WERI-Rb-1 (cell line): ENCODE measurements at places on chromosomes 4 and X.

DNA sequence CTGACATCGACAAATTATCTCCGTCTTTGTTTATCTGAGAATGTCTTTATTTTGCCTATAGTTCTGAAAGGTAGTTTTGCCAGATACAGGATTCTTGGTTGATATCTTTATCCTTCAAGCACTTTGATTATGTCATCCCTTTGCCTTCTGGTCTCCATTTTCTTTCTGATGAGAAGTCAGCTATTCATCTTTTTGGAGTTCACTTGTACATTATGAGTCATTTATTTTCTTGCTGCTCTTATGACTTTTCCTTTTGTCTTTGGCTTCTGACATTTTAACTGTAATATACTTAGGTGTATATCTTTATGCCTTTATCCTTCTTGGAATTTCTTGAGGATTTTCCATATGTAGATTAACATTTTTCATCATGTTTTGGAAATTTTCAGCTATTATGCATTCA lies 51.4 kb downstream of the SHROOM4 start:
- DNase-seq, result no peak

DNA sequence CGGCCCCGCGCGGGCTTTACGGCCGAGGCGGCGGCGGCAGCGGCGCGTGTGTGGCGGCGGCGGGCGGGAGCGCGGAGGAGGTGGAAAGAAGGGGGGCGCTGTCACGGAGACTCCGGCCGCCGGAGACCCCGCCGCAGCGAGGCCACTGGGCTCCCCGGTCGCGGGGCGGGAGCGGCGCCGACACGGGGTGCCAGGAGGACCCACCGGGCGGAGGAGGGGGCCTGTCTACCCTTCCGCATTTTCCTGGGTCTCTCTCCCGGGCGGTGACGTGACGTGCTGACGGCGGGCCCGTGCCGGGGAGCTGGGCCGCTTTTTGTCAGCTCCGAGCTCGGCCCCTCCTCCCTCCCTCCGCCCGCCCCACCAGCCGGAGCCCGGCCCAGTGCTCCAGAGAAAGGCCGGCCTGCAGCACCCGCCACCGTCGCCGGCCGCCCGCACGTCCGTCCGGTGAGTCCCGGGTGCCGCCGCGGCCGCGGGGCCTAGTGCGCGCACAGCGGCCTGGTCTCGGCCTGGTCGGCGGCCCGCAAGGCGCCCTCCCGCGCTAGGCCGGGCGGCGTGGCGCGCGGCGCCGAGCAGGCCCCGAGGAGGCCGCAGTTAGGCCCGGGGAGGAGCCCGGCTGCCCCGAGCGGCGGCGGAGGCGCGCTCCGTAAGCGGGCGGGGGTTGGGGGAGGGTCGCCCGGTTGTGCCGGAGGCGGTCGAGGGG lies at the start of gene ZFX:
Gene ZFX, plus strand, starts transcription at position 379 of the 700 bp plus-strand sequence. CDS start 23,014 bp downstream, outside the sequence.
- peak; percentile 73 for DNase-seq

DNA sequence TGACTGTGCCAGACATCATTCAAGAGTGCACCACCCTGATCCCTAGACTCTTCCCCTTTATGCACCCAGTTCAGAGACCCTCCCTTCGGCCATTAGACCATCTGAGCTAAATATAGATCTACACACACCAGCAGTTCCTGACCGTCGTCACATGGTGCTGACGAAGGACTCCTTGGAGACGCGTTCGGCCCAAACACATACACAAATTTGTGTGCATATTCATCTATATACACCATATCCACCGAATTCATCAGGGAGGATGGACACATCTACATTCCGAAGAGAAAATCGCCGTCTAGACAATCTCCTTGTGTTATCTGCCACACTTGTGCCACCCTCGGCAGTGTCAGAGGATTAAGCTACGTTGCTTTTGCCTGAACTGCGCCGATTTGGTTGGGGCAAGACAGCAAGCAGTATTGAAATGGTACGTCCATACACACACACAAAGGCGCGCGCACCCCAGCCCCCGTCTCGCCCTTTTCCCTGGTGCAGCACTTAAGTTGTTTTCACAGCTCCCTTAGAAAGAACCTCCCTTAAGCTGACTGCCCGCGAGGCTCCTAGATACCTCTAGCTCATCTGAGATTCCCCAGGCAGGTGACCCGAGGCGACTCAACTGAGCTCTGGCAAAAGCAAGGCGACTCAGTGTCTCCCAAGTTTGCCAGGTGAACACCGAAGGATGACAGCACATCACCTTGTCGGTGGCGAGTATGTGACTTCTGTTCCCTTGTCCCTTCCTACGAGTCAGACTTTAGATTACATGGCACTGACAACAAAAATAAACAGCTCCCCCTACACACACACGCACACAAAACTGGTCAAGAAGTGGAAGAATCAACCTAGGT lies 1.0 kb downstream of the RASGEF1B start:
- DNase-seq, result peak; percentile 64

DNA sequence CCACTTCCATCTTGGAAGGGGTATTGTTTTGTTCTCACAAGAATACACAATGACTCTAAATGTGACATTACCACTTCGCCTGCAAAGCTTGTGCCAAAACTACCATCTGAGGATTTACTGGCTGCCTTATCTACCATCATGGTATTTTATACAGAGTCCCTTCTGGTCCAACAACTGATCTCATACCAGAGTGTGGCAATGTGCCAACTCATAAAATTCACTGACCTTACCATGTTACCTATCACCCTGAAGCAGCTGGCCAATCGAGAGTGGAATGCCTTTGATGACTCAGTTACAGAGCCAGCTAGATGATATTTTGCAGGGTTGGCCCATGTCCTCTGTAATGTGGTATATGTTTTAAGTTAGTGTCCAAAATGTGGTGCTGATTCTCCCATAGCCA lies 3.8 kb upstream of the SERPINA7 start:
- DNase-seq, result no peak
